Calu3 (cell line): ENCODE measurements at places on chromosomes 11 and 22.
A peak's percentile ranks its signal among the peaks of the same experiment; 100 is the strongest.

DNA sequence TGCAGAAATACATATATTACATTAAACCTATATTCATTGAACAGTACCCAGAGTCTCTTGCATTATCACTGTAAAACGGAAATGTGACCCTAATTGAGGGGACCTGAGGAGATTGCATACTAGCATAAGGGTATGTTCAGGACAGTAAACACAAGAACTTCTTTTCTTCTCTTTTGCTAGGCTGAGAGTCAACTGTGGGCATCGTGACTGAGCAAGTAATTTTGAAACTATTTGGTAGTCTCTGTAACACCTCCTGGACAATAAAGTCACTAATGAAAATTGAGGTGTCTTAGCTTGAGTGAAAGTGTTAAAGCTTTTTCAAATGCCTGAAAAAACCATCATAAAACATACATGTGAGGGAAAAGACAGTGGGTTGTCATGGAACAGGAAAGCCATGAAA is 90.9 kb downstream of the PDHX start:
- DNase-seq, result no peak

DNA sequence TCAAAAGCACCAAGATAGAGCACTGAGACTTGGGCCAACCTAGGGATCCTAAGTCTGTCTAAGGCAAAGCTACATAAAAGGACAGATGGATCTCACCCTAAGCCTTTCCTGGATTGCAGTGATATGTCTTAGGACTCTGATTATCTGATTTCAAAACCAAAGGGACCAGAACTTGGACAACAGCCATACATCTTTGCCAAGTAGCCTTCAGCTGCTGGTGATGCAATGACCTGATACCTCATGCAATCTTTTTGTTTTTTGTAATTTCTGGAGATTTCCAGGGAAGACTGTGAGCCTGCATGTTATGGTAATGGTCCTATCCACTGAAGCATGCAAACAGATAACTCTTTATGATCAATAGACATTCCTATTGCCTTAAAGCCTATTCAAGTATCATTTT is 230.4 kb upstream of the MTNR1B start:
- no peak for DNase-seq

DNA sequence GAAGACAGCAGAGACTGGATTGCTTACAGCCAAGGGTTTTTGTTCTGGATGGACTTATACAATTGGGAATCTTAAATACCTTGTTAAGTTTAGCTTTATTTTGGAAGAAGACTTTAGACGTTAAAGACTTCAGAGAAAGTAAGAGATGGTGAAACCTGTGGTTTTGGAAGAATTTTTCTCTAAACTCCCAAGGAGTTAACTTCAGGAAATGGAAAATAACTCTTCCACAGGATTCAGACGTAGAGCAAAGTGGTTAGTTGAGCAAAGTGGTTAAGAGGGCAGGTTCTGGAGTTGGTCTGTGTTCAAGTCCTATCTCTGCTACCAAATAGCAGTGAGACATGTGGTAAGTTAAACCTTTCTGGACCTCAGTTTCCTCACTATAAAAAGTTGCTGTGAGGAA is 12.8 kb downstream of the PITPNB start:
- DNase-seq, result no peak

- no peak for DNase-seq
Measured at GRCh38 chr22:44964722-44965078, 45.1 kb downstream of the PHF21B start.

DNA sequence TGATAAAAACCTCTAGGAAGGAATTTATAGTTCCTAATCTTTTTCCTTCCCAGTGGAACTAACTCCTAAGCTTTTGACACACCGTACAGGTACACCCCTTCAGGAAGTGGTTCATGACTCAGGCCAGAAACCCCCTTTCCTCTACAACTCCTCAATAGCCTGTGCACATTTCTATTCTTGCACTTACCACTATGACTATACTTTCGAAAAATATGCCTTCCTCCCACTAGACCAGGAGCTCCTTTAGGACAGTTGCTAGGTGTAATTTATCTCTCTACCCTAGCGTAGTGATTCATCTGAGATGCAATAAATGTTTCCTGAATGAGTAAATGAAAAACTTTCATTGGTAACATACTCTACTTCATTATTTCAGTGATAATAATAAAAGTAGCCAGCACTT is 14.5 kb downstream of the MAP6 start:
- no peak for DNase-seq

- DNase-seq, result no peak
Measured at GRCh38 chr11:14766585-14766984, 123.0 kb downstream of the PDE3B start.

GRCh38 chr11:78403781-78404180 is 13.8 kb downstream of the GAB2 start:
- no peak for DNase-seq

DNA sequence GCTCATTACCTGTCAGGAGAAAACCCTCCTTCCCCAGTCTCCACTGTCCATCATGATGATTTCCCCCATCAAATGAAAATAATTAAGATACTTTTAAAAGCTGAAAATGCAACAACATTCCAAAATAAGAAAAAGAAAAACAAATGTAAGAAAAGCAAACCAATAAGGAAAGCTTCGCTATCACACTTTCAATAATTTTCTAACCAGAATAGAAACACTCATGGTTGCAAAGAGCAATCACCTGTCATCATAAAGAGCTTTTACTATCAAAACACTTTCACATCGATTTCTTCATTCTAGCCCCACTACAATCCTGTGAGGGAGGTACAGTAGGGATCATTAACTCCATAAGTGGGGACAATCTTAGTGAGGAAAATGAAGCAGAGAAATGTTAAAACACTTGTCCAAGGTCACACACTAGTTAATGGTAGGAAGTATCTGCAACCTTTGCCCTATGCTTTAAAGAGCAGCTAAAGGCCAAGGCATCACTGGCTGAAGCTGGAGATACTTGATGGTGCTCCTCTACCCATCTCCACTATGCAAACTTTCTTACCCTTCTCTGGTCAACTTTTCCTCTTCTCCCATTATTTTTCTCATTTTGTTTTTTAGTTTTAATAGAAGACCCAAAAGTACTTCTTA is 2.6 kb downstream of the RBM4B start:
- DNase-seq, result no peak

- DNase-seq, result peak; percentile 22
Measured at GRCh38 chr11:28529540-28530410, 421.6 kb downstream of the METTL15 start.

- DNase-seq, result no peak
Measured at GRCh38 chr11:46615756-46616155, 1.3 kb downstream of the HARBI1 start.

GRCh38 chr11:8719211-8719649 is 36.6 kb downstream of the RPL27A start:
- DNase-seq, result peak; percentile 48

GRCh38 chr11:3041699-3042441 is 15.4 kb downstream of the CARS1 start:
- no peak for DNase-seq

DNA sequence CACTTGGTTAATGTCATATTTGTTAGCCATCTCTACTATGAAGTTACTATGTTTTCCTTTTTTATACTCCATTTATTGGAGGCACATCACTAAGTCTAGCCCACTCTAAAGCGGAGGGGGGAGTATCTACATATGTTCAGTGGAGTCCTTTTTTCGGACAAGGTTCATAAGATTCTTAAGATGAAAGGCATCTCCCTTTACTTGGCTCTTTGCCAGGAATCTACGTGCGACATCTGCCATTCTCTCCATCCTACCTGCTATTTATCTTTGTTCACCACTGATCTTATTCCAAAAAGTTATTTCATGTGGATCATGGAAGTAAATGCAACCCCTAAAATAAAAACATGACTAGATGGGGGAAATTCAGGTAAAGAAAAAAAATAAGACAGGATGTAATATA is 77.4 kb upstream of the YWHAH start:
- no peak for DNase-seq

- DNase-seq, result no peak
Measured at GRCh38 chr22:26718905-26719304, 61.5 kb downstream of the MIAT start.

- DNase-seq, result no peak
Measured at GRCh38 chr11:105110688-105111030, 28.9 kb downstream of the CARD18 start.

DNA sequence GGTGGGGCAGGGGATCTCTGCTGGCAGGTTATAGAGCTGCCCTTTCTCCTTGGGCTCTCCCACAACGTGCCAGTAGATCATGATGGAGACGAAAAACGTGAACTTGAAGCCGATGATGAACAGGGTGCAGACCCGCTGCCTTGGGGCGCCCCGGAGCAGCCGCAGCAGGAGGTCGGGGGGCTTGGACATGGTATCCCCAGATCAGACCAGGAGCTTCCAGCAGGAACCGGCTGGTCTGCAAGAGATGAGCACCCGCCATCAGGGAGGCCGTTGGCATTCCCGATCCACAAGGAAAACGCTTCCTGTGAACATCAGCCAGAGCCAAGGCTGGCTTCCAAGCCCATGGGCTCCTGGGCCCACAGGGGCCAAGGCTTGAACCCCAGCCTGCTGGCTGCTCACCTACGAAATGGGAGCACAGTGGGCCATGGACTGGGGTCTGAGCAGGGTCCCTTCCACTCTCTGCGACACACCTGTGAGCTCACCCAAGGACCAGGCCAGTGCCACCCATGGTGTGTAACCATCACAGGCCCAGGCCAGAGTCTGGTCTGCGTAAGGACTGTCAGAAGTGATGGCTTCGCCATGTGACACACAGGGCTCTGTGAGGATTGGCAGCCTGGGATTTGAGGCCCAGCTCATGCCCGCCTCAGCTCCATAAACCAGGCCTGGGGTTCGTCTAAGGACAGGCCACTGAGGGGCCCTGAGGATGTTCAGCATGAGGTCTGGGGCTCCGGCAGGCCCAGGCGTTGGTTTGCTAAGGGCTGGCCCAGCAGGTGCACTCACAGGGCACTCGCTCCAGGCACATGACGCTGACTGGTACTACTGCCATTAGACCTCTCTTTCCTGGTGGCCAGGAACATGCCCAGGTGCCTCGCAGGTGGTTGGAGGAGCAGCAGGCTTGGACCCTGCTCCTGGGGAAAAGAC is 26.6 kb downstream of the A4GALT start:
- DNase-seq, result no peak

- no peak for DNase-seq
Measured at GRCh38 chr11:60235321-60235720, 7.6 kb downstream of the MS4A4E start.

DNA sequence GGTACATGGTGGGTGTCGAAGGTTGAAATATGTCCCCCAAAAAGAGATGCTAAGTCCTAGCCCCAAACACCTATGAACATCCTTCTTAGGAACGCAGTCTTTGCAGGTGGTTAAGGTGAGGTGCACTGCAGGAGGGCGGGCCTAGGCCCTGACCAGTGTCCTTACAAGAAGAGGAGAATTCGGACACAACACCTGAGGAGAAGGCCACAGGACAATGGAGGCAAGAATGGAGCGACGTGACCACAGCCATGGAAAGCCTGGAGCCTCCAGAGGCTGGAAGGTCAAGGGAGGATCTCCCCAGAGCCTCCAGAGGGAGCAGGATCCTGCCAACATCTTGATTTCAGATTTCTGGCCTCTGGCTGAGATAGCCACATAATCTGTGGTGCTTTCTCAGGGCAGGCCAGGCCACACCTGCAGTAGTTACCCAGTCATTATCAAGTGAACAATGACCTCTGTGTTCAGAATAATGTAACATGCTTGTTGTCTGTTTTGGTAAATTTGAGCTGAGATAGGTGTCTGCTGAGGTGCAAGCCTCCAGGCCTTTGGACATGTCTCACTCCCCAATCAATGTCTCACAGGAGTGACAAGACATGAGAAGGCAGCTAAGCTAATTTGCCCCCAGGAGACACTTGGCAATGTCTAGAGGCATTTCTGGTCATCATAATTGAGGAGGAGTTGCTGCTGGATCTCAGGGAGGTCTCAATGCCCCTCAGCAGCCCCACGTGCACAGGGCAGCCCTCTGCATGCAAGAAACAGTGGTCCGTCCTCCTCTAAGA is 498.9 kb downstream of the BRD1 start:
- DNase-seq, result no peak

GRCh38 chr11:18705651-18706281 is 7.2 kb downstream of the TMEM86A start:
- DNase-seq, result no peak

DNA sequence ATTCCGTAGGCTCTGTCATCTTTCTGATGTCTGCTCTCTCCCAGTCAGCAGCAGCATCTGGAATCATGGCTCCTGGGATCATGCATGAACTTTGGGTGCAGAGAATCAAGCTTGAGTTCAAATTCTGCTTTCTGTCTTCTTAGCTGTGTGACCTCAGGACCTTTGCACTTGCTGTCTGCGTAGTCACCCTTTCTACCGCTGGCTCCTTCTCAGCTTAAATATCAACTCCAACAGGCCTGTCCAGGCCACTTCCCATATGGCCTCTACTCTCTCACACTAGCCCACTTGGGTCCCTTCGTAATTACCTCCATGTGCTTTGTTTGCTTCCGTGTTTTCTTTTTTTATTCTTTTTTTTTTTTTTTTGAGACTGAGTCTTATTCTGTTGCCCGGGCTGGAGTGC is 4.6 kb upstream of the GGA1 start:
- DNase-seq, result no peak

GRCh38 chr11:67178878-67179277 is 59.8 kb downstream of the KDM2A start:
- DNase-seq, result no peak

GRCh38 chr11:17816232-17816931 is 81.8 kb downstream of the KCNC1 start:
- DNase-seq, result no peak

DNA sequence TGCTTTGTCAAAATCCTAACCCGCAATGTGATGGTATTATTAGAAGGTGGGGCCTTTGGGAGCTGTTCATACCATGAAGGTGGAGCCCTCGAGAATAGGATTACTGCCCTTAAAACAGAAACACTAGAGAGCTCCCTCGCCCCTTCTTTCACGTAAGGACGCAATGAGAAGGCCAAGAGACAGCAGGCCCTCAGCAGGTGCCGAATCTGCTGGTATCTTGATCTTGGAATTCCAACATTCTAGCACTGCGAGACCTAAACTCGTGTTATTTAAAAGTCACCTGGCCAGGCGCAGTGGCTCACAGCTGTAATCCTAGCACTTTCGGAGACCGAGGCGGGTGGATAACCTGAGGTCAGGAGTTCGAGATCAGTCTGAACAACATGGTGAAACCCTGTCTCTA is 33.1 kb downstream of the LARGE1 start:
- no peak for DNase-seq

GRCh38 chr11:11089805-11090204 is 232.0 kb upstream of the ZBED5 start:
- DNase-seq, result no peak

GRCh38 chr22:37253126-37253660 is 9.1 kb upstream of the RAC2 start:
- no peak for DNase-seq

- DNase-seq, result no peak
Measured at GRCh38 chr11:4006946-4007680, 87.5 kb upstream of the RRM1 start.

GRCh38 chr11:10862446-10862845 is 4.6 kb upstream of the ZBED5 start:
- no peak for DNase-seq
